ENCODE measurements at places on chromosomes 5 and 9. TPM values are rescaled to one million over a fixed set of nuclear protein-coding genes. Genes with fewer than 3 reads are reported as not detected.
A peak's percentile ranks its signal among the peaks of the same experiment; 100 is the strongest.

The EIF4EBP3 gene
- total RNA-seq: 80.5 TPM

The FBP1 gene
- total RNA-seq: 34.9 TPM

GRCh38 chr5:169653091-169653490 is 16.0 kb downstream of the DOCK2 start:
- DNase-seq: no peak

- DNase-seq: no peak
These were observed 126.5 kb upstream of the CDH18 start for GRCh38 chr5:20114526-20114925.

DNA sequence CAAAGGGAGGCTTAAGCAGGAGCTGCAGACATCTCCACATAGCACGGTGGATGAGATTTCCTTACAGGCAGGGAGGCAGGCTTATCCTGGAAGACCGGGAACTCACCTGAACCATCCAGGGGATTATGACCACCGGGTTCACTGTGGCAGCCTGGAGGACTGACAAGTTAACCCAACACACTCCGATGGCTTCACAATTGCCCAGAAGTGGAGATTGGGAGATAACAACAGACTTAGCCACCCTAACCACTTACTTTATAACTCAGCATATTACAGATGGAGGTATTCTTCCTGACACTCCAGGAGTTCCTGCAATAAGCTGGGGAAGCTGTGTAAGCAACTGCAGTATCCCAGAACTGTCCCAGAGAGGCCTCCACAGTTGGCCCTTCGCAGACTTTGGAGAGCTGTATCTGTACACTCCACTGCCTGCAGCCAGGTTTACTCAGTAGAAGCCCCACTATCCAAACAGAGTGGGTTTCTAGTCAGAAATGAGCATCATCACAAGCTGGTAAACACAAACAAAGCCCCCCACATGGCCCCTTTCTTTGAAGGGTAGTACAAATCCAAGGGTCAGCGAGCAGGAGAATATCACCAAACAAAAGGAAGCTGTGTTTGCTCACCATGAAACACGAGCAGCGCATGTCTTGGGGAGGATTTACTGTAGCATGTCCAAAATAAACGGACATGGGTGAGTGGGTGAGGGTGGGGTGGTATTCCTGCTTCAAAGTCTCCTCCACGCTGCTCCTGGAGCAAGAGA is 462.2 kb downstream of the RASEF start:
- no peak for DNase-seq

DNA sequence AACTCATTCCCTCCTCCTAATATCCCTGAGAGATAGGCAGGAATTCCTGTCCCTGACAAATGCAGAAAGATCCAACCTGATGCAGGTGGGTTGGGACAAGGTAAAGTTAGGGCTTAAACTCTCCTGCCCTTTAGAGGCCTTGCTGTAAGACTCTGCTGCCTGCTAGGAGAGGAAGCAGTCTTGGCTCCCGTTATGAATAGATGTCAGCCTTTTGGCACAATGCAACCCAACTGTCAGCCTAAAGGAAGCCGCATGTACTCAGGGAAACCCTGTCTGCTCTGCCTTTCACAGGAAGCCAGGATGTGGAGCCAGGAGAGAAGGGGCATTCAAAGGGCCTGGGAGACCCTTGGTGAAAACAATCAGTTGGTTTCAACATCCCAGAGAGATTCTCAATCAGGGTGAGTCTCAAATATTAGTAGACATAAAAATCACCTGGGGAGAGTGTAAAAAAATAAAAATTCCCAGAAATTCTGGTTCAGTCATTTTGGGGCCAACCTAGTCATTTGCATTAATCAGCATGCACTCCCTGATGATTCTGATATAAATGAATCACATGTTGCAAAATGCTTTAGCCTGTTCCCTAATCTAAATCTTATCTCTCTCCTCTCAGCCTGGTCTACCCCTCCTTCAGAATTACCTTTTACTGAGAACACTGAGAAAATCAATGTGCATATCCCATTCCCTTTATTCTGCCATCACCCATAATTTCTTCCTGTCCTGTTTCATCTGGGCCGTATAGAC is 136.2 kb upstream of the TRIM32 start:
- DNase-seq: peak; percentile 36

- no peak for DNase-seq
These were observed 216.9 kb downstream of the SH3GL2 start for GRCh38 chr9:17795744-17796143.

- peak; percentile 87 for DNase-seq
These were observed 1.6 kb downstream of the FABP6 start for GRCh38 chr5:160230686-160231527.

DNA sequence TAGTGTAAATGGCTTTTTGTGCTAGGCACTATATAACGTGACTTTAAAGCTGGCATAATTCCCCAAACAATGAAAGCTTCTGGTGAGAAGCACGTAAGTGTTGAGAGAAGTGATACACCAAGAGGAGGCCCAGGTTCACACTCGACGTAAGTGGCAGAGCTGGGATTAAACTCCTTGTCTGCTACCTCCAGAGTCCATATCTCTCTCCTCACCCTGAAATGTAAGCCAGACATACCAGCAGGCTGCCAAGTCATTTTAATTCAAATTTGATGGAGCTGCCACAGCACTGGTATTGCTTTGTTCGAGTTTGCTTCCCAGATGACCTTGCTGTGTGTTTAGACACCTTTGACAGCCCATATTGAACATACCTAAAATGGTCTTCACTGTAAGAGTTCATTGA is 319.7 kb downstream of the GLIS3 start:
- DNase-seq: no peak

DNA sequence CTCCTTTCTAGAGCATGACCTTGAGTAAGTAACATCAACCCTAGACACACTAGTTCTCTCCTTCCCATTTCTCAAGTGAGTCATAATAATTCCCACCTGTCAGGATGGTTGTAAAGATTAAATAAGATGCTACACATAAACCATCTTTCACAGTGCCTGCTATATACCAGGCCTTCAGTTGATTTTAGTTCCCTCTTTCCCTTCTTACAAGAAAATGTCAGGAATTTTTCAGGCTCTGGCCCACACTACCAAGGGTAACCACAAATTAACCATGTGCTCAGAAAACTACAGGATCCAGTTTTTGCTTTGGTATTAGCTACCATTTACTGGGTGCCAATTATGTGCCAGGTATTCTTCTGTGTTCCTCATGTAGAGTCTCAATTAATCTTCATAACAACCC is 42.7 kb upstream of the RARS1 start:
- DNase-seq: no peak

- no peak for DNase-seq
These were observed 4.8 kb downstream of the FAM151B start for GRCh38 chr5:80492741-80493140.

DNA sequence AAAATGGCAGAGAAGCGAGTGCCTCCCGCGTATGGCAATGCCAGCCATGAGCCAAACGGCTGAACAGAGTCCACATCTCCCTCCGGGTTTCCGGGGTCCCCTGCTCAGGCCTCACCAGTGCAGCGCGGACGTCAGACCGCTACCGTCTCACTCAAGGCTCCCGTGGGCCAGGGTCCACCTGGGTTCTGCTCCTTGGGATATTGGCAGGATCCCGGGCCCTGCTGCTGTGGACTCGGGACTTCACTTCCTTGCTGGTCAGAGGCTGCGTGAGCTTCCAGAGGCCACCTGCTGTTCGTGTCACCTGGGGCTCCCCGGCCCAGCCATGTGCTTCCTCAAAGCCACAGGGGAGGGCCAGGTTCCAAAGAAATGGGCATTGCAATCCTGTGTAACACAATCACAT is 38.4 kb upstream of the CLPTM1L start:
- DNase-seq: no peak

DNA sequence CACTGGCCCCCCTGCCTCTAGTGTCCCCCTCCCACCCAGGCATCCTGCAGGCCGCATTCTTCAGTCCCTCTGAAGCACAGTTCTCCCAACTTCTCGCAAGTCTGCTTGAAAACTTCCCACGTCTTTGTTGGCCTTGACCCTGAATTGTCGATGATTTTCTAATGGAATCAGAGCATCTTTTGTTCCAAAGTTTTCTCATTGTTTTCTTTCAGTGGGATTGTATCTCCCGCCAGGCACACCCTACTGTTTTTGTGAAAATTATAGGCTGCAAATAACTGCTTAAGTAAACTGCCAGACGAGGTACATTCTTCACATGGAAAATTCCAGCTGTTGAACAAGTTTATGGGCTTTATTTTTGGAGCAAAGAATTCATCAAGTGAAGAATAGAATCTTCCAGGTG is 122.6 kb upstream of the SLC25A48 start:
- no peak for DNase-seq

- DNase-seq: no peak
These were observed 408.8 kb downstream of the CDH10 start for GRCh38 chr5:24235946-24236345.
